Stimulated activated CD4-positive, alpha-beta T cell treated with anti-CD3 and anti-CD28 coated beads, Interleukin-4, amount 100 ng/mL, for 24 hours (primary cell): ENCODE measurements at places on chromosomes 12 and 14.

DNA sequence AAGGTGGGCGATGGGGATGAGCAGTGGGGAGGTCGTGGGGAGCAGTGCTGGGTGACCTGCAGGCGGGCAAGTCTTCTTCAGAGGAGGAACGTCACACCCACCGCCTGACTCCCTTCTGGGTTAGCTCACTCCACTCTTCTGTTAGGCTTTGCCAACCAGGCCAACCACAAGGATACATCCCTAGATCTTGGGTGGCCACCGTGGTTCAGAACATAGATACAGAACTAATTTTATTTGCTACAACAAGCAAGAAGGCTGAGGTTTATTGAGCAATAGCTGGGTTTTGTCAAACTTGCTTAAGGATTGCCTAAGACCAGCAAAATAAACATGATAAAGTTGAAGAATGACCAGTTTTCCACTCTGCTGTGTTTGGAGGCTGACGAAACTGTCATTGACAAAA lies 109.4 kb downstream of the DACT1 start:
- DNase-seq, result no peak

DNA sequence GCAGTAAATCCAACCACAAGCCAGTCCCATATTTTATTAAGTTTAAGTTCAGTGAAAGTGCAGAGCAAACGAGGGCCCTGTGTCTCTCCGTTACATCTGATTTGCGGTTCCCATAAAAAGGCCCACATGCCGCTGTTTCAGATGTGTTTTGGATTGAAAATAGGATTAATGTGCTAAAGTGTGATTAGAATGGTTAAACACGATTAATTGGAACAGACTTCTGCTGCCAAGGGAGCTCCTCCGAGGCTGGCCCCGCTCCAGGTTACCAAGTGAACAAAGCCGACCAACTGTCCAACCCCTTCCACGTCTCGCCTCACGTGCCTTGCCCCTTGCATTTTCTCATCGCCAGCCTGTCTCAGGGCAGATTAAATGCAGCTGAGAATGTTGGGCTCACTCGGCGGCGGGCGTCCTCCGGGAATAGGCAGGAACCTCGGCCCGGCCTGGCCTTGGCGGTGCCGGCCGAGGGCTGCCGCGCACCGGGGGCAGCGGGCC lies 166.5 kb upstream of the GSC start:
- DNase-seq, result no peak

DNA sequence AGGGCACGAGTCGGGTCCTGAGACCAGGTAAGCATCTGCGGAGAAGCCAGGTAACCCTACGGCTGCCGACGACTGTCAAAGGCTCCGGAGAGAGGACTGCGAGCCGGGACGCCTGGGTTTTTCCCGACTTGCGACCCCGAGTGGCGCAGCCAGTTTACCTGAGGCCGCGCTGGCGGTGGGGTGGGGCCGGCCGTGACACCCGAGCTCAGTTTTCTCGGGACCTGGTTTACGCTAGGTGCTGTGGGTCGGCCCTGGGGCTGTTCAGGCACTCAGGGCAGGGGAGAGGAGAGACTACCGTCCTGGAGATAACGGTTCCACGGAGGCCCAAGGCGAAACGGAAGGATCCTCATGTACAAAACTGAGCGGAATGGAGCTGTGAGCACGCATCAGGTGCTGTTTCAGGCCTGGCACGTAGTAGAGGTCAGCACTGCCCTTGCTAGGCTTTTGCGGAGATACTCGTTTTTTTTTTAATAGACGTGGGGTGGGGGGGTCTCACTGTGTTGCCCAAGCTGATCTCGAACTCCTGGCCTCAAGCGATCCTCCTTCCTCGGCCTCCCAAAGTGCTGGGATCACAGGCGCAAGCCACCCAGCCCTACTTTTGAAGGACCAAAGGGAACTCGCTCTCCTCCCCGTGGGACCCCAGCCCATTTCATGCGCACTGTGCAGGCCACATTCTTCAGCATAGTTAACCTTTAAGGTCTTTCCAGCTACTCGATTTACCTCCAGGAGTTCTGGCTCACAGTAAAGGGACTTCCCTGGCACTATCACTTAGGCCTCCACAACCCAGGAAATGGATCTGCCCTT lies 471 bp downstream of the MTRFR start:
- no peak for DNase-seq

GRCh38 chr12:104356231-104357115 lies 52.9 kb downstream of the EID3 start:
- no peak for DNase-seq

- no peak for DNase-seq
Measured at GRCh38 chr14:68639000-68639757, 153.7 kb downstream of the ZFP36L1 start.

- no peak for DNase-seq
Measured at GRCh38 chr12:26857465-26858176, 24.6 kb upstream of the ITPR2 start.
